ENCODE measurements at places on chromosomes 13 and 19.

DNA sequence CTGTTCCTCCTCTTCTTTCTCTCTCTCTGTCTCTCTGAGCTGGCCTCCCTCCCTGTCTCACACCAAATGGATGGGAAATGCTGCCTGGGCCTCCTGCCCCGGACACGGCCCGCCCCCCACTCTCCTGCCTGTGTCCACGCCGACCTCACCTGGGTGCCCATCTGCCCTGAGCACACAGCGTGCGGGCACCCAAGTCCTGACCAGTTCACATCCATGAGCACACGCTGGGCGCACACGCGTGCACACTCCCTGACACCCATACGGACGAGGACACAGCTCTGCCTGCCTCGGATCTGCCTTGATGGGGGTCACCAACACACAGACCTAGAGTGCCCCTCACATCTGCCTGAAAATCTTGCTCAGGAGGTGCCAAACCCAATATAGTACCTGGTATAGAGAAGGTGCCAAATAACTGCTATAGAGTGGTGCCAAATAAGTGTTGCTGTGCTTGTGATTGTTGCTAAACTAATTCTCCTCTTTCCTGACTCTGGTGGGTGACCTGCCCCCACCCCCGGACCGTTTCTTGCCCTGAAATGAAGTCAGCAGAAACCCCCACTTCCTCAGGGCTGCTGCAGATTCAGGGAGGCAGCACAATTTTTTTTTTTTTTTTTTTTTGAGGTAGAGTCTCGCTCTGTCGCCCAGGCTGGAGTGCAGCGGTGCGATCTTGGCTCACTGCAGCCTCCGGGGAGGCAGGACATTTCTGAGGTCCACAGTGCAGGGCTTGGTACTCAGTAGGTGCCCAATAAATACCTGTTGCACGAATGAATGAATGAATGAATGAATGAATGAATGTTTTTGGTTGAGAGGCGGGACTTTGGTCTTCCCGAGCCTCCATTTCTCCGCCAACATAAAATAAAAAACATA is 4.6 kb downstream of the NFIC start:
- H3K4me1 ChIP-seq = peaks cover 80% of the 10 kb centered on the region
- no peaks in the 10 kb centered on the region for H3K27me3 ChIP-seq
- no peak for DNase-seq
- no peak overlapping the region for H3K4me3 ChIP-seq

DNA sequence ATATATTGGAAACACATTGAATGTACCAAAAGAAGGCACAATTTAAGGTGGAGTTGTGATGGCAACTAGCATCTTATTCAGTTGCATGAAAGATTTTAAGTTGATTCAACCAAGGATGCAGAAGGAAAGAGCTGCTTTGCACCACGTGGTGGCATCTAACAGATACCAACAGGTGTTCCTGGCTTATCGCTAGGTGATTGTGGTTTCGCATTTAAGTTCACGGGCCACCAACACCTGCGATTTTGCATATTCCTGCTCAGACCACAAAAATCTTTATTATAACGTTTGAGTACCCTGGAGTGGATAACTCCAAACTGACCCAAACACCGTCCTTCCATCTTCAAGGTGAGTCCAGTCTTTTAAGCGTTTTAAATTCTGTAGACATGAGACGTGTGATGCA is 45.3 kb downstream of the RGCC start:
- no peak overlapping the region for H3K4me3 ChIP-seq
- no peaks in the 10 kb centered on the region for H3K27me3 ChIP-seq

DNA sequence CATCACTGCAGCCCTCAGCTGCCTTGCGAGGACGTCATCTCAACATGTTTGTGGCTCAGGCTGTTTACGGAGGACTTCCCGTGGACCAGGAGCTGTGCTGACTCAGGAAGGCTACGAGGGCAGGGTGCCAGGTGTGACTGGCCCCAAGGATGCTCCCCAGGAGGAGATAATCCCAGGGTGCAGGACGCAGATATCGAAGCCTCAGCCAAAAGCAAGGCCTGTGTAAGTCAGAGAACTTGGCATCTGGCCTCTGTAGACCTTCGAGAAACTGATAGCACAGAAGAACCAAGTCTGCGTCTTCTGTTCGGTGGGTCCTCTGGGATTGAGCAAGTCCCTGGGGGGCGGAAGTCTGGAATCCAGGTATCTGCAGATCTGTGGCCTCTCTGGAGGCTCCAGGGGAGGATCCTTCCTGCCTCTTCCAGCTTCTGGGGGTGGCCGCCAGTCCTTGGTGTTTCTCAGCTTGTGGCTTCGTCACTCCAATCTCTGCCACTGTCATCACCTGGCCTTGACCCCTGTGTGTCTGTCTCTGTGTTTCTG is 2.6 kb upstream of the DOHH start:
- peaks cover 33% of the 10 kb centered on the region for H3K4me1 ChIP-seq
- no peak overlapping the region for H3K27ac ChIP-seq
- no peaks in the 10 kb centered on the region for H3K36me3 ChIP-seq
- no peak overlapping the region for H3K4me3 ChIP-seq
- DNase-seq = no peak

DNA sequence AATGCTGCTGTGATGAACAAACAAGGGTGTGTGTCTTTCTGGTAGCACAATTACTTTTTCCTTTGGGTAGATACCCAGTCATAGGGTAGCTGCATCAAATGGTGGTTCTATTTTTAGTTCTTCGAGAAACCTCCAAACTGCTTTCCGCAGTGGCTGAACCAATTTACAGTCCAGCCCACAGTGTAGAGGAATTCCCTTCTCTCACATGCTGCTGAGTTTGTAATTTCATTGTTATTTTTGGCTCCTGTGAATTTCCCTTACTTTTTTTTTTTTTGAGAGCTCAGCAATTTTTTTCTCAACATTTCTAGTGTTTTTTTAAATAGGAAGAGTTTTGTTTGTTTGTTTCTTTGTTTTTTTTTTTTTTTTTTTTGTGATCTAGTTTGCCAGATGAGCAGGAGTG is 37.5 kb upstream of the ADGRE1 start:
- H3K4me3 ChIP-seq = no peak overlapping the region
- no peak overlapping the region for H3K27ac ChIP-seq
- no peaks in the 10 kb centered on the region for H3K36me3 ChIP-seq
- DNase-seq = no peak
- no peaks in the 10 kb centered on the region for H3K27me3 ChIP-seq
- no peaks in the 10 kb centered on the region for H3K4me1 ChIP-seq
